ENCODE measurements at places on chromosomes 4 and X.

GRCh38 chr4:7382634-7383014 is 52.1 kb downstream of the PSAPL1 start:
- DNase-seq: no peak

GRCh38 chrX:50942471-50942870 is 31.9 kb downstream of the BMP15 start:
- DNase-seq: no peak

DNA sequence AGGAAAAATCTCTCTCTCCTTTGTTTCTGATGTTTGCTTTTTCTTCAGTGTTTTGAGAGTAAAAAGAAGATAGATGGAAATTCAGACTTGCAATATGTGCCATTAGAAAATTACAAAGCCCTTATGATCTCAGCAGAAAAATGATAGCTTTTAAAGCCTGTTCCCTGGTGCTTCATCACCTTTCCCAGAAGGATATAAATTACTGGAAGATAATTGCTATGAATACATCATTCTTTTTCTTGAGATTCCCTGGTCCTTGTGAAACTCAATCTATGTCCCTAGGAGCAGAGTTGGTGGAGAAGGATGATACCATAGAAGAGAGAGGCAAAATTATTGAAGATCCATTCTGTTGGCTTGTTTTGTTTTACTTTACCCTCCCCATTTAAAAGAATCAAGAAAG is 86.5 kb downstream of the GLRA3 start:
- DNase-seq: no peak

- DNase-seq: peak; percentile 27
These were observed 167.1 kb downstream of the NSUN7 start for GRCh38 chr4:40916880-40917279.

- no peak for DNase-seq
These were observed 194.4 kb downstream of the SLIT2 start for GRCh38 chr4:20445933-20446723.

DNA sequence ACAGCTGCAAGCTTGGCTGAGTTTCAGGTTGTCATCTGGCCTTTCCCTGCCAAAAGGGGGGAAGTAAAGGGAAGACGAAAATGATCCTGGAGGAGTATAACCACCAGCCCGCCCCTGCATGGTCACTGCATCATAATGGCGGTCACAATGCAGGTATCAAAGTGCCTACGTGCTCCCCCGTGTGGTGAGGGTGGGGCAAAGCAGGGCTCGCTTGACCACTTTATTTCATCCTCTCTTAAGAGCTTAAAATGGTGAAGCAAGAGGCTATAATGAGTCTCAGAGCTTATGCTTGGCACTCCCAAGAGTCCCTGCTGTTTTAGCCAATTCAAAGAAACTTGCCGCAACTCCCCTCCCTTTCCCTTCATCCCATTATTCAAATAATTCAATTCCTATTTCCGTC is 105.6 kb downstream of the APOOL start:
- no peak for DNase-seq

DNA sequence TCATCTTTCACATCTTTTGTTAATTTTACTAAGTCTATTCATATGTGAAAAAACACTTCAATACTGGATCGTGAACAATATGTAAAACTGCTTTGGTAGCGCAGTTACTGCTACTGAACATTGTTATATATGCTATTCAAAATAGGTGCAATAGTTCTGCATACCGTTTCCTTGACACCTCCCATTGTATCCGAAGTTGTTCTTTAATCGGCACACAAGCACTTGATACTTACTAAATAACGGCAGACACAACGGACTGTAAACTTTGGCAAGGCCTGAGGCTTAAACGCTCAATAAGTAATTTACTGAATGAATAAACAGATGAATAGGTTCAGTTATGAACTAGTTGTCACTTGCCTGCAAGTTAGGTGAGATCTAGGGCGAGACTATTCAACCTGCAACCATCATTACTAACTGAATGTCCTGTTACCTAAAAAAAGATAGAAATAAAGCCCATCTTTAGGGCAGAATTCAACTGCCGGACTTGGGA is 620 bp downstream of the ANAPC10 start:
- no peak for DNase-seq

GRCh38 chrX:137988470-137988869 is 422.5 kb downstream of the ZIC3 start:
- no peak for DNase-seq

DNA sequence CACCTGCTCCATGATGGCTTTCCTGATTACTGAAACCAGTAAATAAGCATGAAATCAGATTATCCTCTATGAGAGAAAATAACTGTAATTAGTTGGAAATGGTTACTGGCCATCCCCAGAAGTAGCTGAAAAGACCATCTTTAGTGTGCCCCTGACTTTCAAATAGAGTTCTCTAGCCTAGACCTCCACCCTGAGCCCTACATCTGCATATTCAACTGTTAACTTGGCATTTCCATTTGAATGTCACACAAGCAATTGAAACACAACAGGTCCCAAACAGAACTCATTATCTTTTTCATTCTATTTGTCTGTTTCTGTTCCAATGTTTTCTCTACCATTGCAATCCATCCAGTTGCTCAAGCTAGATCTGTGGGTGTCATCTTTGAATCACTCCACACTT is 952.3 kb downstream of the RPA4 start:
- DNase-seq: no peak

DNA sequence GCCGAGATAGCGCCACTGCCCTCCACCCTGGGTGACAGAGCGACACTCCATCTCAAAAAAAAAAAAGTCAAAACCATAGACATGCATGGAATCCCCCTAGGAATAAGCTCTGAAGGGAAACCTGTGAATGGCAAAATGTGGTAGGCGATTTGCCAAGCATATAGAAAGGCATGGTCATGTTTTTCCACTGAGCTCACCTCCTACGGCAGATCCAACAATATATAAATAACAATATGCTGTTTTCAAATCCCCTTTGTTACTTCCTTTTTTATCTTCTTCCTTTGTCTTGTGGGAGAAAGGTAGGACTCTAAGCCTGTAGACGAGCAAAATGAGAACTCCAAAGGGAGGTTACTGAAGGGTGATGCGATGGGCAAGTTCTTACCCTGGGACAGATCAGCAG is 219.0 kb downstream of the PALLD start:
- no peak for DNase-seq

- DNase-seq: no peak
These were observed 49.9 kb upstream of the FHDC1 start for GRCh38 chr4:152886201-152886600.

DNA sequence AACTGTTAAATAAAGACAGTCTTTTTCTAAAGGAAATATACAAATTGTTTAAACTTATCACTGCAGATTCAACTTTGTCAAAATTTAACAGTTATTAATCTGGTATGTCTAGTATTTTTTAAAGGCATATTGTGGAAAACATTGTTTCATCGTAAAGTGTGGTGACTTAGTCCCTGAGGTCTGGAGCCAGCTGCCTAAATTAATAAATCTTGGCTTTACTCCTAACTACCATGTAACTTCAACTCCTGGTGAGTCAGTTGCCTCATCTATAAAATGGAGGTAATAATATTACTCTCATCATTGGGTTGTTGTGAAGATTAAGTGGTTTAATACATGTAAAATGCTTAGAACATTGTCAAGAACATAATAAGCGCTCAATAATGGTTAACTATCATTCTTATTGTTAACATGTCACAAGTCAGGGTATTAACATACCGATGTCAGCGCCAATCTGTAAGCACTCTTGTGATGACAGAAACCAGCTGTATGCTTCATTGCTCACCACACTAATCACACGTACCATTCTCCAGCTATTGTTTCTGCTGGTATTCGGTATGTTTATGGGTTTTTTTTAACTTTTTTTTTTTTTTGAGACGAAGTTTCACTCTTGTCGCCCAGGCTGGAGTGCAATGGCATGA is 14.1 kb upstream of the SMIM43 start:
- no peak for DNase-seq

- DNase-seq: no peak
These were observed 3.8 kb downstream of the RAPGEF2 start for GRCh38 chr4:159106636-159107035.

- DNase-seq: no peak
These were observed 32.3 kb downstream of the GAB3 start for GRCh38 chrX:154718616-154719015.

DNA sequence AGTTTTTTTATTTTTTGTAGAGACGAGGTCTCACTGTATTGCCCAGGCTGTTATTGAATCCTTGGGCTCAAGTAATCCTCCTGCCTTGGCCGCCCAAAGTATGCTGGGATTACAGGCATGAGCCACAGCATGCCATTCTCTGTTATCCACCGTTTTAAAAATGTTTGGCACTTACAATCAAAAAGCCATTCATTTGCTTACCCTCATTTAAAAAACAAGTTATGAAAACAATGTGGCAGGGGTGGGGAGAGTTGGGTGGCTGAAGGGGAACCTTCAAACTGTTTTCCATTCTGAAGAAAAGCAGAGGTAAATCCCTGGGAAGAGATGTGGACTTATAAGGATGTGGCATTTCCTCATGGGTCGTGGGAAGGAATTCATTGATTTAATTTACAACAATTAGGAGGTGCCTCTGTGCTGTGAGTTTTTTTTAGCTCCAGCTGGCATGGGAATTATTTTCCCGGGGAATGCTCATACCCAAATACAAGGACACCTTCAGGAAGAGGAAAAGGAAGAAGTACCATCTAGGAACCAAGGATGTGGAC is 103.5 kb downstream of the MID1 start:
- DNase-seq: no peak

DNA sequence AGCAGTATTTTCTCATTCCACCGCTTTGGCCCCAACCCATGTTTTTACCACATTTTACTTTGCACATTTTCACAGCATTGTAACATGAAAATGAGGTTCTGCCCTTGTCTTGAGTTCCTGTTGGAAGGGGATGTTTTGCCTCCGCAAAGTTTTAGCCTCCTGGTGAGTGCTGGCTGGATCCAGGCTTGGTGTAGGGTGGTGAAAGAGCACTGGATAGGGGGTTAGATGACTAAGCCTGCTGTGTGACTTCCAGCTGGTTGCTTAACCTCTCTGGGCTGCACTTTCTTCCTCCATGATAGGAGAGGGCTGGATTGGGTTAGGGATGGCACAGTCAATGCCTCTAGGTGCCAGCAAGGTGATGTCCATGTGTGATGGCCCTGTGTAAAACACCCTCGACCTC is 28.9 kb downstream of the CYTL1 start:
- no peak for DNase-seq

- no peak for DNase-seq
These were observed 16.7 kb downstream of the LGI2 start for GRCh38 chr4:25013756-25014661.

- DNase-seq: no peak
These were observed 25.8 kb upstream of the RPL39 start for GRCh38 chrX:119817130-119817690.

DNA sequence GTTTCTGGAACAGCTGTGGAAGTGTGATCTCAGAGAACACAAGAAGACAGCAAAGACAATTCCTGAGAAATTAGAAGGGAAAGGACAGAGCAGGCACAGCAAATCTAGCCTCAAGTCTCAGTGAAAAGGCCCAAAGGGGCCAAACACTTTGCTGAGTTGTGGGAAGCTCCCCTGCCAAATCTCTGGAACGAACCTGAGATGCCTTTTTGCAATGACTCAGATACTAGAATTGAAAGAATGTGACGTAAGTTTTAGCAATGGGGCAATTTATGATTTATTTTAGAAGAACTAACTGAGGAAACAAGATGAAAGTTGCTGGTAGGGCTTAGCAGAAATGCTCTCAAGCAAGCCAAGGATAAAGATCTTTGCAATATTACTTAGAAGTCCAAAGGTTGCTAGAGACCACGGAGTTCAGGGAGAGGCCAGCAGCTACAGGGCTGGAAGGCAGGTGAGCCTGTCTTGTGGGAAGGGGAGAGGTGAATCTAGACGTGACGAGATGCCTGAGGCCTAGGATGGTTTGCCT is 92.8 kb downstream of the AMELX start:
- DNase-seq: no peak

GRCh38 chr4:27921231-27921630 is 1060.6 kb downstream of the STIM2 start:
- DNase-seq: no peak

DNA sequence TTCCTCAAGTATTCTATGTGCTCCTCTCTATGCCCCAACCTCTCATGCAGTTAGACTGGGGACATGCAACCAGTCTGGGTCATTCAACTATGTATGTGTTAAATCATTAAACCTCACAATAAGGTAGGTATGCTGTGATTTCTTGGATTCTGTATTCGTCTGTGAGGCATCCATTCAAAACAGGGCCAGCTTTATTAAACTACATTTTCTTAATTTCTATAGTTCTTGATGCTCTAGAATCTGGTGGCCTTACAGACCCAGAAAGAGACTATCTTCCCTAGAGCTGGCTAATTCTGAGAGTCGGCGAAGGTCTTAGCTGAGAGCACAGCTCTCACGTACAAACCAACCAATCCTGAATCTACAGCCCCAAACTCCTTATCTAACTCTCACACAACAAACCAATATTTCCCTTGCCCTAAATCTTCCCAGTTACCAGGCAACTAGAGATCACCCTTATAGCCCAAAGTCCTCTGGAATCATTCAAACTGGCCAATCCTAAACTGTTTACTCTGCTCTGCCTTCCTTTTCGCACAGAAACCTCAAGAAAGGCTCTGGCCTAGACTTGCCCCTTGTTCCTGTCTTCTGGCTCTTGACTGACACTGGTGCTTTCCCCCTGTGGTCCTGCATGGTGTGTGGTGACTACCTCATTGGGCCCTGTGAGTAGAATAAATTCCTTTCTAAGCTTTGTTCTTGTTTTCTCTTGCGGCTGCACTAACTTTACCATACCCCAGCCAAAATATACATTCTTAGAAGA is 203.5 kb upstream of the TET2 start:
- no peak for DNase-seq

DNA sequence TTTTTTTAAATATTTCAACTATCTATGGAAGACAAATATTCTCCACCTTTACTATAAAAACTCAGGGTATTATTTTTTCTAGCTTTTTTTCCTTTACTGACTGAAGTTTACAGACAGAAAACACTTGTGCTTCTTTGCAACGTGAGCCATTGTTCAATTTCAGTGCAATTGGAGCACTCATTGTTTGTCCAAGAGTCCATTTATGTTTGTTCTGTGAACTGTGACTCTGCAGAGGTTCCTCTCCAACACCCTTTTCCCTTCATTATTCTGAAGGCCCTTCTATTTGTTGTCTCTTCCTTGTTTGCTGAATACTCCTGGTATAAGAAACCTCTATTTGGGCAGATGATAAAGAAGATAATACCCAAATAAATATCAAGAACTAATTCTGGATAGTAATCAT is 37.4 kb downstream of the DAPP1 start:
- no peak for DNase-seq

- no peak for DNase-seq
These were observed 688 bp downstream of the UFSP2 start for GRCh38 chr4:185424905-185425646.

- no peak for DNase-seq
These were observed 146.7 kb upstream of the SPOCK3 start for GRCh38 chr4:167380964-167381363.

Measured in stimulated activated CD4-positive, alpha-beta T cell treated with anti-CD3 and anti-CD28 coated beads, Interleukin-15, amount 100 ng/mL, for 1 hour (primary cell).